ENCODE measurements at places on chromosomes 1 and 21.

GRCh38 chr1:210882414-210883221 is 251.3 kb downstream of the KCNH1 start:
- DNase-seq: no peak

DNA sequence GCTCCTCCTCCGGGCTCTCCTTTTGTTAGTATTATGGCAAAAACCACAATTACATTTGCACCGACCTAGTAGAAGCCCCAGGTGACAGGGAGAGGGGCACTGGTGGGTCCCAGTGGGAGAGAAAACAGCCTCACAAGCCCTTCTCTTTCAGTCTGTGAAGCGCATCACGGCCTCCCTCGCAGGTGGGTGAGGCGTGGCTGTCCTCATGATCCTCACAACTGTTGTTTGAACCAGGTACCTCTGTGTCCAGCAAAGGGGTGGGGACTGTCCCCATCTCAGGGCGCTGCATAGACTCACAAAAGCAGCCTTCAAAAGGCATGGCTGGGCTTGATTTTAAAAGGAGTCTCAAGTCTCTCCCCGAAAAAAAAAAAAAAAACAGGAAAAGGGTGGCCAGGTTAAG is 7.9 kb upstream of the C2CD2 start:
- DNase-seq: no peak

DNA sequence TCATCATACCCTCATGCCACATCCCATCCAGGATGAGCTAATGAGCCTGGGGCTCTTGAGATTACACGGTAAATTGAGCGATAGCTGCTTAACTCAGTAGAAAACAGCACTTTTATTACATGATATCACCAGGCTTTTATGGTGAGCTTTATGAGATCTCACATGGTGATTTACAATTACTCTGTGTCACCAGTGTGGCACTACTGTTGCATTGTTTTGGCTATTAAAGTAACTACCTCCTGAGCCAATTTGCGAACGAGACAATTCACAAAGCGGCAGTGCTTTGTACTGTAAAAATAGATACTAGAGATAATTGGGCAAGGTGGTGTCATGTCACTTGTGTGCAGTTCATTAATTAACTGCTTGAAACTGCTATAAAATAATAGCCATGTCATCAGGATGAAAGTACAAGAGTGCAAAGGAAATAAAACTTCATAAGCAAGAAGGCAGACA is 767.7 kb upstream of the ADGRL2 start:
- no peak for DNase-seq

DNA sequence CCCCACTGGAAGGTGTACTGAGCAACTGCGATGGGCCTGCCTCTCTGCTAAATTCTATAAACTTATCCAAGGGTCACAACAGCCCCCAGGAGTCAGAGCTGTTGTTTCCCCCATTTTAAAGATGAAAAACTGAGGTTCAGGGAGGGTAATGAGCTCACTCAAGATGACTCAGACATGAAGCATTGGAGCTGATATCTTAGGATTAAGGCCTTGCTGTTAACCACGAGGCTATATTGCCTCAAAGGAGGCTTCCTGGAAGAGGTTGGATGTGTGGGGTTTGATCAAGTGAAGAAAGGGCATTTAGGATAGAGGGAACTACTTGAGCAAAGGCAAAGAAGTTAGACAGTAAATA is 6.7 kb downstream of the LDLRAP1 start:
- DNase-seq: no peak

DNA sequence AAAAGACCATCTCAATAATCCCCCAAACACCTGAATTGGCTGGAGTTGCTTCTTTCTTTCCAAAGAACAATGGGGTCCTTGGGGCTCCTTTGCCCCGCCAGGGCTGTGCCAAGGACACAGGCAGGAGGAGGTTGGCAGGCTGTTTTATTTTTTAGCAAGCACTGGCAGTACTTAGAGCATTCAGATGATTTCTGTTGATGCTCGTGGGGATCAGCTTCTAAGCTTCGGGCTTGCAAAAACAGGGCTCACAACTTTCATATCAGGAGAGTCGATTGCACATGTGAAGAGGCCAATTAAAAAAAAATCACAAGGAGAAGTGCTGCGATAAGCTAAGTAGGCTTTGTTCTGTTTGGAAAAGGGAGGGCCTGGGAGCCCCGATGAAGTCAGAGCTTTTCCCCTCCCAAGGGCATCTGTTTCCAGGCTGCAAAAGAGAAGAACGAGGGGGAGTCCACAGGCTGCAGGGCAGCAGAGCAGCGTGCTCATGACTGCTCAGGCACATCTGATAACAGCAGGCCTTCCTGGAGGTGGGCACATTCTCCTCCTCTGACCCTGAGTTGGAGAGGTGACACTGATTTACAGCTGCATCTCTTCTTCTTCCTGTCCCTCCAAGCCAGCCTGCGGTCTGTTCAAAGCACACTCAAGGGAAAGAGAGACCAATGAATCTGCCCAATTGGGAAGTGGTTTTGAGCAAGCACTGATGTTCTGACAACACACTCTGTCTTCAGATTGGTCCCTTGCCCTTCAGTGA is 27.3 kb upstream of the BCAR3 start:
- no peak for DNase-seq

GRCh38 chr1:113467991-113468390 is 77.7 kb downstream of the MAGI3 start:
- DNase-seq: no peak

DNA sequence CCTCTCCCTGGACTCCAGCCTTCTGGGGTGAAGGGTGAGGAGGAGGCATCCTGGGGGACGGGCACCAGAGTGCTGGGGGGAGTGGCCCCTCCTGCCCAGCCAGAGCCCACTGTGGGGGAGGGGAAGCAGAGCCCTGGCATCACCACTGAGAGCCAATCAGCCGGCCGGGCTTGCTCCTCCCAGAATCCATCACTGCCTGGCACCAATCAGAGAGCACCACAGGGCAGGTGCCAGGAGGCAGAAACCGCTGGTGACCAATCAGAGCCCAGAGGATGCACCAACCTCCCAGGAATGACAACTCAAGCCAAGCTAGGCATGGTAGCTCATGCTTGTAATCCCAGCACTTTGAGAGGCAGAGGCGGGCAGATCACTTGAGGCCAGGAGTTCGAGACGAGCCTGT is 27.9 kb downstream of the CASZ1 start:
- no peak for DNase-seq

- DNase-seq: no peak
Measured at GRCh38 chr1:95451054-95451453, 217.0 kb downstream of the RWDD3 start.

GRCh38 chr1:238205045-238205662 is 314.4 kb upstream of the ZP4 start:
- no peak for DNase-seq

DNA sequence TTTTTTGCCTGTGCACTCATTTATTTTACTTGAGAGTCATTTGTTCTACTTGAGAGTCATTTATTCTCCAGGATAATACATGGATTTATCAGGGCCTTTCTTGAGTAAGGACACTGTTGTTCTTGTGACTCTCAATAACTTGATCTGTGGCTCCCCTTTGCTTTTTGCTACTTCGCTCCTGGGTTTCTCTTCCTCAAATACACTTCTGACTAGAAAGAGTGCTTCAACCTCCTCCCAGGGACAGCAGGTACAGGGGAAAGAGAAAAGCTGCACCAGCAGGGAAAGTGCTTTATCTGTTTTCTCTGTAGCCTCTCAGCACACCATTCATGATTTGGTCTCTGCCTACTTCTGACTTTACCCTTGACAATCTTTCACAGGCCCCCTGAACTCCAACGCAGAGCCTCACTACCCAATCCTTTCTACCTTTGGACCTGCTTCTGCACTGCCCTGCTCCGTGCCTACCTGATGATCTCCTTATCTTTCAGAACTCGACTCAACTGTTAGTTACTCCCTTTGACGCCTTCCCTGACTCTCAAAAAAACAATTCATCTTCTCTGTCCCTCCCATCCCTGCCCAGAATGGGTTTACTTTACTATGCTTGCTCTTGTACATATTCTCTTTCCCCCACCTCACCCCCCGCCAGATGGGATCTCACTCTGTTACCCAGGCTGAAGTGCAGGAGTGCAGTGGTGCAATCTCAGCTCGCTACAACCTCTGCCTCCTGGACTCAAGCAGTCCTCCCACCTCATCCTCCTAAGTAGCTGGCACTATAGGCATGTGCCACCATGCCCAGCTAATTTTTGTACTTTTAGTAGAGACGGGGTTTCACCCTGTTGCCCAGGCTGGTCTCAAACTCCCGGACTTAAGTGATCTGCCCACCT is 15.6 kb upstream of the PIGM start:
- DNase-seq: no peak

DNA sequence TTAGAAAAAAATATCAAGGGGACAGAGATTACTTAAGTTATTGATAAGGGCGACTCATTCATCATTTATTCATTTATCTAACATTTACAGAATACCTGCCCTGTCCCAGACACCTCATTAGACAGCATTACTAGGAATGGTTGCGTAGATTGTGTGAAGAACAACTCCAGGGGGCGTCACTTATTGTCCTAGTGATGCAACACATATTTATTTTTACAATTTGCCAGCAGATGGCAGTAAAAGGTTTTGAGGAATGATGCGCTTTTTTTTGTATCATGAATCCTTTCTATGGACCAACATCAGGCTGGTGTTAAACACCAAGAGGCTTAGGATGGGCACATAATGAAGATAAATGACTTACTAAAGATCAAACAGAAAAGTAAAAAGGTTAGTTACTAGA is 5.5 kb downstream of the NCAM2 start:
- DNase-seq: no peak

GRCh38 chr21:32207406-32207716 is 71.5 kb downstream of the MIS18A start:
- no peak for DNase-seq

GRCh38 chr1:204295671-204296070 is 64.1 kb downstream of the PLEKHA6 start:
- DNase-seq: no peak

DNA sequence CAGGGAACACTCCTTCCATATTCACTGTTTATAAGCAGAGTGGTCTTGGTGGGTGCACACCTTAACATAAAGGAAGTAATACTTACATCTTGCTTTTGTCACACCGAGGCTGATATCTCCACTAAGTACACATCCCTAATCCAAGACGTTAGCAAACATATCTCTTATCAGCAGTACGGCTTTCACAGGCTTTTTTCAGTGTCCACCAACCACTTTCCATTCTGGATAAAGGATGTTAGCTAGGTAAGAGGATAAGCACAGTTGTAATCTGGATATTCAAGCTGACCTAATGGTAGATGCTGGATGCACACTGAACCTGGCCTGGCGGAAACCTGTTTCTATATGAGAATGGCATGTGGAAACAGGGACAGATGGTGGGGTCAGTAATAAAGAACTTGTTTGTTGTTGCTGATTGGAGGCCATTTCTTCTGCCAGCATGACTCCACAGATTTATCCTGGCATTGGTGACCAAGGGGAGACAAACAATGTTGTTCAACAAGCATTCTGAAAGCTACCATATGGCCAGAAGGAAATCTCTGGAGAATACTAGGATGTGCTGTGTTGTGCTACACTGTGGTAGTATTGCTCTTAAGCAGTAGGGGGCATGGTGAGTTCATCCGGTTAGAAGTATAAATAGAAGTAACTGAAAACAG is 416.4 kb downstream of the PTBP2 start:
- DNase-seq: no peak

DNA sequence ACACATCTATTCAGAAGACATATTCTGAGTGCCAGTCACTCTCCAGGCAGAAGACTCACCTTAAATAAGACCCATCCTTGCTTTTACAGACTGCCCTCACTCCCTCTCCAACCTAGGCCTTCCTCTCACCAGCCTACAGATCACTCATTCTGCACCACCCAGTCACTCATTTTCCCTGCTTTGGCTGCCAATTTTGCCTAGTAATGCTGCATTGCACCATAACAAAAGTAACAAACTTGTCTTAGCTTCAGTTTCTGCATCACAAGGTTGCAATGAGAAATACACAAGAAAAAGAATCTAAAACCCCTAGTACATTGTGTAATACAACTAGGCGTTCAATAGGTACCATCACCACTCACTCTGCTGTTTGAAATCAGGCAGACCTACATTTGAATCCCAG is 292.4 kb downstream of the PLPP3 start:
- no peak for DNase-seq

DNA sequence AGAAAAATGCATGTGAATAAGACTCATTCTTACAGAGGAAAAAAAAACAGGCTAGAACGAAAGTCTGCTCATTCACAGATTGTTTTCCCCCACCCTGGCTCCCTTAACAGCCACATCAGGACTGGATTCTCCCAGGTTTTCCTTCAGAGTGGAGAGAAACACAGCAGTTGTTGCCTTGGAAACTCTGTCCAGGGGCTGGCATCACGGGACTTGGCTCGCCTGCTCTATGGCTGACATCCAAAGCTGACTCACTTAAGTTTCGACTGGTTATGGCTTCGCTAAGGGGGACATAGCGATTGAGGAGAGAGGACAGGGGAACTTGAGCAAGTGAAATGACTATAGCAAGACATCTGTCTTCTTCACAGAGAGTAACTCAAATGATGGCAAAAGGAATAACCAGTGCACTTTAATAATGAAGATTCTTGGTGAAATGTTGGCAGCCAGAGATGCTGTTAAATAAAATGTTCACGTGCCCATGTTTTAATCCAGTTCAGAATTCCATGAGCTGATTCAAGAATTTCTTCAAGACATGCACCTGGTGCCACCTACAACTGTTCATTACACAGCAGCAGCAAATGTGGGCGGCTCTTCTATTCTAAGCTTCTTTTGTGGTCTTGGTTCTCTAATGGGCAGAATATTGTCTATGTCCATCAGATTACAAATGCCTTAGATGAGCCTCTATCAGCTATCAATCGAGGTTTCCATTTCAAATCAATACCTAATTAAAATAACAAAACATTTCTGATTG is 21.8 kb downstream of the MIS18A start:
- DNase-seq: peak; percentile 81

DNA sequence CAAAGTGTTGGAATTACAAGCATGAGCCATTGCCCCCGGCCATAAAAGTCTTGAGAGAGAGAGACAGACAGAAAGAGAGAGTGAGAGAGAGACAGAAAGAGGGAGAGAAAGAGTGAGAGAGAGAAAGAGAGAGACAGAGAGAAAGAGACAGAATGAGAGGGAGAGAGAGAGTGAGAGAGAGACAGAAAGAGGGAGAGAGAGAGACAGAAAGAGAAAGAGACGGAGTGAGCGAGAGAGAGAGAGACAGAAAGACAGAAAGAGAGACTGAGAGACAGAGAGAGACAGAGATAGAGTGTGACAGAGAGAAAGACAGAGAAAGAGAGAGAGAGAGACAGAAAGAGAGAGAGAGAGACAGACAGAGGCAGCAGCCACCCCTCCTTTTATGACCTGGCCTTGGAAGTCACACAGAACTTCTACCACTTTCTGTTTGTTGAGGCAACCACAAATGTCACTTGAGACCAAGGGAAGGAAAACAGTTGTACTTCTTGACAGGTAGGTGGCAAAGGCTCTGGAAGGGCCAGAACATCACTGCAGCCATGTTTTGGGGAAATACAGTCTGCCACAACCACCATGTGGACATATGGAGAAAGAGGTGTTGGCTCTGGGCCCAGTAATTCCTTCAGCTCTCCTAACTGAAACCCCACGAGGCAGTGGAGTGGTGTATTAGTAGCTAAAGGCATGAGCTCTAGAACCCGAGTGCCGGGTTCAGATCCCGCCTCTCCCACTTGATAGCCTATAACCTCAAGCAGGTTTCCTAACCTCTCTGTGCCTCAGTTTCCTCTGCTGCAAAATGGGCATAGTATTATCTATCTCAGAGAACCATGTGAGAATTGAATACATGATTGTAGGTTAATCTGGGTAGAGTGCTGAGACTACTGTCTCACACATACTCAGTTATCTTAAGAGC is 50.6 kb downstream of the TNFRSF8 start:
- DNase-seq: no peak

All from T1000 (cell line).